NCI-H1092 treated with DMSO at 0.1 percent for 48 hours (cell line): ENCODE measurements at places on chromosomes 2 and 18.

GRCh38 chr2:199455545-199456382 is 2.0 kb downstream of the SATB2 start:
- DNase-seq, result peak; percentile 85

- DNase-seq, result no peak
Observed at GRCh38 chr18:13376298-13376840, 157.8 kb downstream of the LDLRAD4 start.

DNA sequence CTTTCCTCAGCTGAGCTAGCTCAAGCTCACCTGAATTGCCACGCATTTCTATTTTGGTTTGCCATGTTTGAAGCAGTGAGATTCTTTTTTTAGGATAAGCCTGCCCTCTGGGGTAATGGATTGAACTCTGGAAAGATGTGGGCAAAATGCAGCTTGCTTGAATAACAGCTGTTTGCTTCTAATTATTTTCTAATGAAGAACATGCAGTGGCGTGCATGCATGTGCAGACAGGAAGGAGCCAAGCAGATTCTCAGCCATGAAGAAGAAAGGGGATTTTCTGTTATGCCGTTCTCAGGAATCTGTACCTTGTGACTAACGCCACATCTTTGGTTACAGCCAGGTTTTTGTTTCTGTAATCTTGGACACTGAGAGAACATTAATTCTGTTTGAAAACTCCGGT is 171.2 kb downstream of the ANTXR1 start:
- DNase-seq, result no peak

GRCh38 chr2:201208563-201209252 is 25.8 kb downstream of the CASP10 start:
- no peak for DNase-seq

- DNase-seq, result no peak
Observed at GRCh38 chr2:235171550-235172031, 219.8 kb downstream of the SH3BP4 start.

DNA sequence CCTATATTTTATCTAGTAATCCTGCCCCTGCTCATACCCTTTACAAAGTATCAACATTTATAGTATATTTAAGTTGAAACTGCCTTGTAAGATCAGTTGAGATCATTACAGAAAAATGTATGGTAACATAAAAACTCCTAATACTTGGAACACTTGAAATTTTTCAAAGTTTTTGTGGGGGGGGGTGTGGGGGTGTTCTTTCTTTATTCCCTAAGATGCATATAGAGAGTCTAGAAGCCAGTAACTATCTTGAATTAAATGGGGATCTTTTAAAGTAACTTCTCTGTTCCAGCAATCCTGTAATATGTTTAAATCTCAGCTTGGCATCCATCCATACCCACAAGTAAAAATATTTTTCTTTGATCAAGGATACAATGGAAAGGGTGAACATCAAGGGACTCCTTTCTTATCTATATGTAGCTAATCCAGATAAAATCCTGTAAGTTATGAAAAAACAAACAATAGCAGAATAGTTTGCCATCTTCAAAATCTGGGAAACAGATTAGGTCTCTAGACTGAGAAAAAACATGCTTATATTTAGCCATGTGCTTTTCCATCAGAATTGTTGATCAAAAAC is 455.3 kb downstream of the MEIS1 start:
- no peak for DNase-seq

GRCh38 chr2:235643680-235644511 is 150.1 kb downstream of the AGAP1 start:
- no peak for DNase-seq

GRCh38 chr2:176826984-176827668 is 385.5 kb upstream of the HNRNPA3 start:
- no peak for DNase-seq

DNA sequence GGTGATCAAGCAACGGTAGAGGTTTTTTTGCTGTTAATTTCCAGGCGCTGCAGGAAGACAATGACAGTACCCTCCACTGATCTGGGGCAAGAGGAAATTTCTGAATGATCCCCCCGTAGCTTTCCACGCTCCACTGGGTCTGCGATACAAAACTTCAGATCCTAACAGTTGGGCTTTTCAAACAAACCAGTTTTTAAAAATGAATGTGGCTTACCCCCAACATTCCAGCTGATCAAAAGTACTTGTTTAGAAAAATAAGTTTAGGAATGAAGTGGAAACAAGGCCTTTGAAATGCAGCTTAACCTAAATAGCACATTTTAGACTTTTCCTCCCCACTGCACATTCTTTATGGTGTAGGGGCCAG is 5.7 kb downstream of the ZFP36L2 start:
- DNase-seq, result no peak

GRCh38 chr2:211228559-211228958 is 672.2 kb downstream of the CPS1 start:
- DNase-seq, result no peak

DNA sequence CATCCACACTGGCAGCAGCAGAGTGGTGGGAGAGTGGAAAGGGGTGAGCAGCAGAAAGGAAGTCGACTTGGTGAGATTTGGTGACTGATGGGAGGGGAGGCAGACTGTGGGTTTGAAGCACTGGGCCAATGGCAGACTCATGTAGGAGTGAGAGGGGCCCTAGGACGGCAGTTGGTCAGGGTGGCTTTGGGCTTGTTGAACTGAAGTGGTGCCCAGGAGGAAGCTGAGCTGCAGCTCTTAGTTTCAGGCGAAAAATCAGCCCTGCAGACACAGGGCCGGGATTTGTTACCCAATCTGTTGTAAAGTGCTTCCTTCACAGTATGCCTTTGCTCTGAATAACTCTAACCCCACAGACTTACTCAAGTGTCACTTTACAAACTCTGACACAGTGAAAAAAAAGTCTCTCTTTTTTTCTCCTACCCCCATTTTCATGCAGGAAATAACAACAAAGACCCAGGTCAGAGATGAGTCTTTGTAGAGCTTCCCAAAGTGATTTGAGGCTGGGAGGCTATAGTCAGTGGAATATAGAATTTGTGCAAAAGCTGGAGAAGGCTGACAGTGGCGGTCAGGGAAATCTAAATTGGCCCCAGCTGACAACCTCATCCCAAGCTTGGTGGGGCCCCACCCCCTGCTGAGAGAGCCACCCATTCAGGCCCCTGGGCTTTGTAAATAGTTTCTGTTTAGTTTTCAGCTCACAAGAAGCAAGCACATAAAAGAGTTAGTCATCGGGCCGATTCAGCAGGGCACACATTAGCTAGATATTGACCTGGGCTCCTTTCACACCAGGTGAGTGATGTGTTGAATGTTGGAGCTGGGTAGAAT is 226.9 kb downstream of the VAPA start:
- DNase-seq, result no peak
